ENCODE measurements at places on chromosomes 3 and 15. TPM values are rescaled to one million over a fixed set of nuclear protein-coding genes. Genes with fewer than 3 reads are reported as not detected.

CPNE9 gene
- total RNA-seq = not detected

LSG1 gene
- total RNA-seq = 49.6 TPM

DNA sequence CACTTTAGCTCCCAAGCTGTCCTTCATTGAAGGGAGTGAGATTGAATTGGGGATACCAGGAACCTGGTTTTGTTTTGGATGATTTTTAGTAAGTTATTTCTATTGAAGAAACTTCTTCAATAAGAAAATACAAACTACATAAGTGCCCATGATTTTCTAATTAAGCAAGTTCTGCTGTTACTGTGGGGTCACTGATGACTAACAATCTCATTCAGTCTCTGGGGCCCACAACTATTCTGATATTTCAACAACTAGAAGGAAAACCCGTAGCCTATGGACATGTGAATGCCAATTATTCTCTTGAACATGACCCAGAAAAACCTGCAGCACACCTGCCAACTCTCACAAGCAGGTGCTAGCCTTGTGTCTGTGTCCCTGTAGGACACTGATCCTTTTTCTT is 184.6 kb downstream of the DCLK3 start:
- H3K27me3 ChIP-seq = no peaks in the 10 kb centered on the region
- DNase-seq = no peak
- H3K36me3 ChIP-seq = no peaks in the 10 kb centered on the region
- H3K27ac ChIP-seq = no peak overlapping the region
- H3K4me3 ChIP-seq = no peak overlapping the region

DNA sequence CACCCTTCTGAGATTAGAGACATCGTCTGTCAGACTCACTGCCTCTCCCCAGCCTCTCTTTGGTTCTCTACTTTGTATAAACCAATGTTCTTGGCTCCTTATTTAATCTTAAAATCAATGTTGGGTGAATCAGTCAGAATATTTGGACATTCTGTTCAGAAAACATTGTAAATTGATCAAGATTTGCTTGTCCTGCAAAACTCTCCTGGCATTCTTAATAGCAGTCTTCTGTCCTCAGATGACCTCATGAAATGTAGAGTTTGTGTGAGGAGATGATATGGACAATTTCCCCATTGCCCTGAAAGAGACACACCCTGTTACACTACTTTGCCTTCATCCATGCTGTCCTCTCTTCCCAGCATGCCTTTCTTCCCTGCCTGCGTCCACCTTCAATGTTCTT is 33.6 kb downstream of the CD200R1L start:
- DNase-seq = no peak
- no peak overlapping the region for H3K27ac ChIP-seq
- H3K36me3 ChIP-seq = no peaks in the 10 kb centered on the region
- no peaks in the 10 kb centered on the region for H3K27me3 ChIP-seq

DNA sequence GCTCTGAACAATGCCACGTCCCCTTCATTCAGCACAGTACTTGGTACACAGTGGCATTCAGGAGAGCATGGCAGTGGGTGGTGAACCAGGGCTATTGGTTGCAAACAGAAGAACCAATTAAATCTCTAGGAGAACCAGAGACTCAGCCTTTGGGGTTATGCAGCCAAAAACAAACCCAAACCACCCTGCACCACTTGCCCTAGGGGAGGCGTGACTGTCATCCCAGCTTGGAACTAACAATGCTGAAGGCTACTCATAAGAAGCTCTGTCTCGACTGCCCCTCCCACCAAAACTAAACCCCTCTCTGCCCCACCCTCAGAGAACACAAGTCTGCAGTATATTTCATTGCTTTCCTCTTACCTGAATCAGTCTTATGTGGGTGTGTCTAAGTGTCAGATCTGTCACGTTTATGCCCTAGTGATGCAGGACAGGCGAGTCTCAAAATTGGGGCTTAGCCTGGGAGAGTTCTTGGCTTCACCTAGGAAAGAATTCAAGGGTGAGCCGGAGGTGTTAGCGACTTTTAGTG is 15.2 kb upstream of the KLHL40 start:
- no peaks in the 10 kb centered on the region for H3K27me3 ChIP-seq
- H3K4me3 ChIP-seq = no peak overlapping the region
- H3K4me1 ChIP-seq = no peaks in the 10 kb centered on the region
- no peak overlapping the region for H3K27ac ChIP-seq
- DNase-seq = no peak
- H3K36me3 ChIP-seq = no peaks in the 10 kb centered on the region

GRCh38 chr3:28039234-28039633 is 202.2 kb upstream of the CMC1 start:
- no peaks in the 10 kb centered on the region for H3K27me3 ChIP-seq
- no peak for DNase-seq
- no peak overlapping the region for H3K4me3 ChIP-seq
- no peak overlapping the region for H3K27ac ChIP-seq

Data from prostate gland (tissue), 2 donors.